ENCODE measurements at places on chromosomes 6 and 20. TPM values are rescaled to one million over a fixed set of nuclear protein-coding genes. Genes with fewer than 3 reads are reported as not detected.

DNA sequence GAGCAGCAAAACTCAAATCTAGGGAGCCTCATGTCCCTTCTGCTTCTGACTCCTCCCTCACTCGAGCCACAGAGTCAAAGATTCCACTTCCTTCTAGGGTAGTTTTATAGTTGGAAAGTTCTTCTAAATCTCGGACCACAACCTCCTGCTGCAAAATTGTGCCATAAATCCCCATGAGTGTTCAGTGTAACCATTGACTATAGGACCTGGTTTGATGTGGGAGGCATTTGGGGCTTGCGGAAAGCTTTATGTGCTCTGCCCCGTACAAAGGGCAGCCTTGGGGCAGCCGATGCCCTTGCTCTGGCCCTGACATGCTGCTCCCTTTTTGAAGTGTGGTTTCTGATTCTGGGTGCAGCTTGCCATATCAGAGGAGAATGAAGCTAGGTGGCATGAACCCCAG, 43.6 kb upstream of the IER3 start:
- no peak for DNase-seq

The TENT5A gene
- total RNA-seq: 29.8 TPM

GRCh38 chr20:51310216-51310615, 232.3 kb downstream of the NFATC2 start:
- no peak for DNase-seq

GRCh38 chr20:47551841-47552240, 50.2 kb downstream of the NCOA3 start:
- DNase-seq: no peak

GRCh38 chr6:143967706-143968376, 40.2 kb downstream of the PLAGL1 start:
- peak; percentile 98 for DNase-seq

DNA sequence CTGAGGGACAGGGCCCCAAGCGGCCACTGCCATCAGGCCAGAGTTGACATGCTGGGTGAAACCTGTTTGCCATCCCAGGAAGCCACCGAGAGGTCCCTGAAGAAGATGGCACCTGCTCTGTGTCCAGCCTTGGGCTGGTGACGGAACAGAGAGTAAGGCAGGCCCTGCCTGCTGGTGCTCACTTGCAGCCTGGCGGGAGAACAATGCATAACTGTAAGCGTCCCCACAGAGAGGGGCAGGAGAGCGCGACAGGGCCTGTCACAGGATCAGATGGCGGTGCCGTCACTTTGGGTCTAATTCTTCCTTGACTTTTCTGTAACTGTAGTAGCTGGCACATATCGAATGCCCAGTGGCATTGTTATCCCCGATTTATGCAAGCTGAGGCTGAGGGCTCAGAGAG, 29.0 kb upstream of the VSTM2L start:
- DNase-seq: no peak

DNA sequence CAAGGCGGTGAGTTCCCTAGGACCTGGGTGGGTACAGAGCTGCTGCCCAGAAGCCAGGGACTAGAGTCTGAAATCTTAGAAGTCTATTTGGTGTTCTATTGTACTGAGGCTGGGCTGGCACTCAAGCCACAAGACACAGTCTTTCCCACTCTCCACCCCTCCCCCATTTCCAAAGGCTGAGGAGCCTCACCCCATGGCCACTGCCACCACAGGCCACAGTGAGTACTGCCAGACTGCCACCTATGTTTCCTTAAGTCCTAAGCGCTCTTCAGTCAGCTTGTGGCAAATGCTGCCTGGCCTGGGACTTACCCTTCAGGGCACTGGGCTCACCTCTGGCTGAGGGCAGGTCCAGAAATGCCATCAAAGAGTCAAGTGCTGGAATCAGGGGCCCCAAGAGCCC, 469.3 kb downstream of the HAO1 start:
- no peak for DNase-seq

- peak; percentile 48 for DNase-seq
Observed at GRCh38 chr20:44209686-44210405, 725 bp downstream of the OSER1 start.
